ENCODE measurements at places on chromosomes 12 and 14. TPM values are rescaled to one million over a fixed set of nuclear protein-coding genes. Genes with fewer than 3 reads are reported as not detected.

DNA sequence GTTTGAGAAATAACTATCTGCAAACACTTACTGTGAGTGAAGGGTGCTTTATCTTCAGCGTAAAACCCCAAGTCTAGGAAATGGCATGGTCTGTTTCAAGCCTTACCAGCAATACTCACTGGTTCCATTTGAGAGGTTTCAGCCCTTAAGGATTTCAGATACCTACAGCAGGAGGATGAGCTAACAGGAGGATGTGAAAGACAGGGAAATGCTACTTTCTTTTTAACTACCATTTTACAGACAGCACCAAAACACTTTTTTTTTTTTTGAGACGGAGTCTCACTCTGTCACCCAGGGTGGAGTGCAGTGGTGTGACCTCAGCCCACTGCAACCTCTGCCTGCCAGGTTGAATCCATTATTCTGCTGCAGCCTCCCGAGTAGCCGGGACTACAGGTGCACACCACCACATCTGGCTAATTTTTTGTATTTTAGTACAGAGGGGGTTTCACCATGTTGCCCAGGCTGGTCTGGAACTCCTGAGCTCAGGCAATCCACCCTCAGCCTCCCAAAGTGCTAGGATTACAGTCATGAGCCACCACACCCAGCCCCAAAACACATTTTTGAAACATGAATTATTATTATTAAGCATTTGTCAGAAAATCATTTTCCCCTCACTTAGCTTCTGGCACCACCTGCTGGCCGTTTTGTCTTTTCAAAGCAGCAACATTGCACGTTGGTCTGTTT, 4.6 kb downstream of the MTRFR start:
- H3K27ac ChIP-seq, result peak overlapping the region; percentile 4
- peaks cover 69% of the 10 kb centered on the region for H3K4me1 ChIP-seq
- peak; percentile 84 for DNase-seq
- no peaks in the 10 kb centered on the region for H3K27me3 ChIP-seq

DNA sequence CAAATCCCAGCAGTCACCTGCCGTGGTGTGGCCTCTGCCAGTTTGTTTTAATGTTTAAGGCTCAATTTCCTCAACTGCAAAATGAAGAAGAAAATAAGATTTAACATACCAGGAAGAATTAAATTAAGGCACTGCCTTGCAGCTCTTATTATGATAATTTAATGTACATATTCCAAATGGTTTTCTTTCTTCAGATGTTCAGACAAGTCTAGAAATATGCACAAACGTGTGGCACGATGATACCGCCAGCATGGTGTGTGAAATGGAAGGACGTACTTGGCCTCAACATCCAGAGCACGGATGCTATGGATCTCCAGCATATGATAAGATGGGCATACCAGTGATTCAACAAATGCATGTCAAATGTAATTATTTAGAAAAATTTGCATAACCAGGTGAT, 959.4 kb upstream of the TMEM132C start:
- no peak for DNase-seq
- H3K4me1 ChIP-seq, result no peaks in the 10 kb centered on the region
- H3K27ac ChIP-seq, result no peak overlapping the region
- H3K27me3 ChIP-seq, result no peaks in the 10 kb centered on the region
- H3K36me3 ChIP-seq, result no peaks in the 10 kb centered on the region

DNA sequence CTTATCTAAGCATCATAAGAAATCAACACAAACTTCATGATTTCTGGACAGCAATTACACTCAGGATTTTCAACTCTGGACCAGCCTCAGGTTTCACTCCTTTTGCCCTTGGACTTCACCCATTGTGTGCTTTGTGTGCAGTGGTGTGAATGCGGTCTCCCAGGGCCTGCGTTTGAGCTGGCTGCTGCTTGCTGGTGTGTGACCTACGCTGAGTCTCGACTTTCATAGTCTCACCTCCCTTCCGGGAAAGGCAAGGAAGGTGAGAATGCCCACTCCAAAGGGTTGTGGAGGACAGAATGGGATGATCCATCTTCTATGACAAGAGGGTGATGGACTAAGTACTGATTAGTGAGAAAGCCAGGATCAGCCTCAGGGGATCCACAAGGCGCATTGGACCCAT, 228.8 kb downstream of the C12orf75 start:
- H3K36me3 ChIP-seq, result no peaks in the 10 kb centered on the region
- H3K4me3 ChIP-seq, result no peak overlapping the region
- H3K27ac ChIP-seq, result no peak overlapping the region
- peaks cover 11% of the 10 kb centered on the region for H3K4me1 ChIP-seq
- no peaks in the 10 kb centered on the region for H3K27me3 ChIP-seq

DNA sequence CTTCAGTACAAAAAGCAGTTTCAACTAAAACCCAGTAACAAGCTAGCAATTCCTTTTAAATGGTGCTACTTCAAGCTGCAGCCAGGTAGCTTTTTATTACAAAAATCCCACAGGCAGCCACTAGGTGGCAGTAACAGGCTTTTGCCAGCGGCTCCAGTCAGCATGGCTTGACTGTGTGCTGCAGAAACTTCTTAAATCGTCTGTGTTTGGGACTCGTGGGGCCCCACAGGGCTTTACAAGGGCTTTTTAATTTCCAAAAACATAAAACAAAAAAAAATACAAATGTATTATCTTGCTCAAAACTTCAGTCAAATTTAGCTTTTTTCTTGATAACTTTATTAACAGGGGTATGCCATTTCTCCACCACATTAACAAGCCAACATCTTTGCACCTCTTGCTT, 3.6 kb upstream of the CLEC4E start:
- peaks cover 11% of the 10 kb centered on the region for H3K4me1 ChIP-seq

DNA sequence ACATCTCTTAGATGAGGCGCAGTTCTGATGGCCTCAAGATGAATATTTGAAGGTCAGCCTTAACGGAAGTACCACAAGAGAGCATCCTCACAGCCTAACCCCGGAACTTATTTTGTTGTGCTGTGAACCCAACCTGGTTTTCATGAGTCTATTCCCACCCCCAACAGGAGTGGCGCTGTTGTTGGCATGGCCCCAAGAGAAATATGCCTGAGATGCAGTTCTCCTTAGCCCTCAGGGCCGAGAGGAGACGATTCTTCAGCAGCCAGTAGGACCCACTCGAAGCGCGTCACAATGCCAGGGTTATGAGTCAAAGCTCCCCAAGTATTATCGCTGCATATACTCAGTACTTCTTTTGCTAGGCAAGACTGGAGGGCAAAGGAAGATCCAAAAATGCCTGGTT, 24.5 kb upstream of the BCL11B start:
- H3K36me3 ChIP-seq, result no peaks in the 10 kb centered on the region
- DNase-seq, result no peak
- no peak overlapping the region for H3K27ac ChIP-seq
- no peak overlapping the region for H3K4me3 ChIP-seq
- H3K27me3 ChIP-seq, result no peaks in the 10 kb centered on the region

GRCh38 chr12:63066782-63067181, 84.2 kb downstream of the AVPR1A start:
- no peaks in the 10 kb centered on the region for H3K27me3 ChIP-seq
- no peaks in the 10 kb centered on the region for H3K36me3 ChIP-seq
- H3K4me3 ChIP-seq, result no peak overlapping the region
- no peaks in the 10 kb centered on the region for H3K4me1 ChIP-seq

DNA sequence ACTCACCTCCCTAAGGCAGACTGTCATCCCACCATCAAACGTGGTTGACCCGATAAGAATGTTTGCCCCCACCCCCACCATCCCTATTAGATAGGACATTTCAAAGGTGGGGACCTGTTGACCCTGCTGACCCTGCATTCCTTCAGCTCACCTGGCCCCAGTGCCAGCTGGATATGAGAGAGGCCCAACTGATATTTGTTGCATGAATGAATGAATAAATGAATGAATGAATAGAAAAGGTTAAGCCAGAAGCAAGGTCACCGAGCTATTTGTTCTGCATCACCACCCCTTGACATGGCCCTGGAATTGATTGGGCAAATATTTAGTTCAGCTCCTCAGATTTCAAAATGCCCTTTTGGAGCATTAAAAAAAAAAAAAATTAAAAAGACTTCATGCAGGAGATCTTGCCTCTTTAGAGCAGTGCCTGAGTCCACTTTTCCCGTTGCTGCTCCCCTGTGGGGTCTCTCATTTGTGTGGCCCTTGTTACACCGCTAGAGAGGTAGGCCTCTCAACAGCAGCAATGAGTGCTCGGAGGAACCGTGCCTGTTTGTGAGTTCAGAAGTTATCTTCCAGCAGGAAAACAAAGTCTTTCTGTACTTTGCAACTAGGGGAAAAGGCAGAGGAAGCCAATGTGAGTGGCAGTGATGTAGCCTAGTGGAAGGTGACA, 8.5 kb upstream of the SERPINA5 start:
- H3K4me3 ChIP-seq, result no peak overlapping the region
- H3K4me1 ChIP-seq, result peaks cover 28% of the 10 kb centered on the region
- peak overlapping the region; percentile 85 for H3K27ac ChIP-seq
- no peaks in the 10 kb centered on the region for H3K27me3 ChIP-seq
- no peak for DNase-seq
- no peaks in the 10 kb centered on the region for H3K36me3 ChIP-seq

DNA sequence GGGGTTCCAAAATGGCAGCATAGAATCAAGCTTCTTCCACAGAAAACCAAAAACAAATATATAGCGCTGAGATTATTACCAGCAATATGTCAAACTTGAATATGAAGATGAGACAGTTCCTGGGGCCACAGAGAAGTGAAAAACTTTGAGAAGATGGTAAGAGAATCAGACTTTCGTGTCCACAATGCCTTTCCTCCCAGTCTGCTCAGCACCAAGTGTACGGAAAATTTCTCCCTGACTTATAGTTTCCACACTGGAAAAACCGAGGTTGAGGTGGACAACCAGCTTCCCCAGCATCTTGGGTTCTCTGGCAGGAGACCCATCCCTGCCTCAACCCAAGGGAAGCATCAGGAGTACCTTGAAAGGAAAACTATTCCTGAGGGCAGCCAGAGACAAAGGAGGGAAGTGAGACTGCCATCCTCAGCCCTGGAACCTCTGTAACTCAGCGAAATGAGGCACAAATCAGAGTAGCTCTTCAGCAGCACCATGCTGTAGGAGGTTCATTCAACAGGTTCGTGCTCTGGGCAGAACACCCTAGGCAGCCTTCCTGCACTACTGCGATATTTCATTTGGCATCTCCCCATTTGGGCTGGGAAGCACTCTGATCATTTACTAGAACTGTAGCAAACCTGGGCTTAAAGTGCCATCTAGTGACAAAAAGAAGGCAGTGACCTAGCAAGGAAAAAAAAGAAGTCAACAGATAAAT, 52.4 kb upstream of the CAPRIN2 start:
- no peaks in the 10 kb centered on the region for H3K27me3 ChIP-seq
- H3K4me1 ChIP-seq, result no peaks in the 10 kb centered on the region
- H3K4me3 ChIP-seq, result no peak overlapping the region
- no peak overlapping the region for H3K27ac ChIP-seq
- no peak for DNase-seq

DNA sequence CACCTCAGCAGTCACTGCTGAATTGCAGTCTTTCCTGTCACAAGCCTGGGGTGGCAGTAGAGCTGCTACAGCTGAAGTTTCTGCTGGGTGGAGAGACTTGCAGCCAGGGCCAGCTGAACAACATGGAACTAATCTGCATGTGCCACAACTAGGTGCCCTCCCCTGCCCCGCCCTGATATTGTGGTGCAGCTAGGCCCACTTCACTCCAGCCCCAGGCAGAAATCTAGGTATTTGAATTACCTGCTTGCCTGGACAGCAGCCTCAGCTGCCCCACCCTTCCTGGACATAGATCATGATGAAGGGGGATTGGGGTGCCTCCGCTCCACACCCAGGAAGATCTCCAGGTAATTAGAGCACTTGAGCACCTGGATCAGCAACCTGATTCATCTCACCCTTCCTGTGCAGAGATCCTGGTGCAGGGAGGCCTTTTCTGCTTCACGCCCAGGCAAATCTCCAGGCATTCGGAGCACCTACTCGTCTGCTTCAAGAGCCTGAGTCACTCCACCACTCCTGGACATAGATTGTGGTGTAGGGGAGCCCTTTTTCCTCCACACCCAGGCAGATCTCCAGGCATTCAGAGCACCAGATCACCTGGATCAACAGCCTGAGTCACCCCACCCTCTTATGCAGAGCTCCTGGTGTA, 477.0 kb downstream of the SOX5 start:
- no peak overlapping the region for H3K4me3 ChIP-seq
- no peak for DNase-seq
- no peaks in the 10 kb centered on the region for H3K4me1 ChIP-seq
- H3K27me3 ChIP-seq, result no peaks in the 10 kb centered on the region

SETD1B gene
- 19.9 TPM for total RNA-seq

C14orf132 gene
- 16.4 TPM for total RNA-seq

GZMB gene
- 16.2 TPM for total RNA-seq

FAM234B gene
- 7.2 TPM for total RNA-seq
